GM23248 (cell line): ENCODE measurements at places on chromosomes 3 and 15.

DNA sequence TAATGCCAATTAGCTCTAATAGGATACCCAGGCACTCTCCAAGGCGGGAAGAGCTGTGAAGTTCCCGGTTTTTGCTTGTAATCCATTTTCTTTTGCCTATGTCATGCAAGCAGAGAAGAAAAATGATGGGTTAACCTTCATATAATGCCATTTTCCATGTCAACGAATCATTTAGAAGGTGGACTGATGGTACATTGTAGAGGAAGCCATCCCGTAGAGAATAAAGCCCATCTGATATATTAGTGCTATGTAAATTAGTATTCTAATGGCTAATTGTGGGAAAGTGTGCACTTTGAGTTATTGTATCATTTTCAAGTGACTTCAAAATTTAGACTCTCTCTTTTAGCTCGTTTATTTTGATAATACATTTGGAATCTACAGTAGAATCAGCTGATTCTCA, 509.1 kb downstream of the ROBO2 start:
- DNase-seq, result no peak

DNA sequence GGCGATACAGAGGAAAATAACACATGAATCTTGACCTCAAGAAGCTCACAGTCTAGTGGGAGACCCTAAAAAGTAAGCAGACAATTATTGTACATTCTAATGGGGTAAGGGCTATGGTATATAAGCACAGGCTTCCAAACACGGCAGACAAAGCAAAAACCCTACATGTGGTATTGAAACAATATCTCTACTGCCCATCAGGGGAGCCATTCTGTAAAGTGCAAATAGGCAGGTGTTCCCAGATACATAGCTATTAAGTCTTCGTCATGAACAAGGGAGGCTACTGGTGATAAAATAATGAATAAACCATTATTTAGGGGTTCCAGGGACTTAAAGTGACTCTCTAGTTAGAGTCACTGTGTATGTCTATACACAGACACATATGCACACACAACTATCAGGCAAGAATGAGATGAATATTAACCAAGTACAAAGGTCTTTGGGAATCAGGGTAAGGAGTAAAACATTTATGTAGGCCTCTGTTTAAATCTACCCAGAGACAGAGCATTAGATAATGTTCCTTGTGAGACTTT, 38.7 kb upstream of the ASB14 start:
- no peak for DNase-seq

DNA sequence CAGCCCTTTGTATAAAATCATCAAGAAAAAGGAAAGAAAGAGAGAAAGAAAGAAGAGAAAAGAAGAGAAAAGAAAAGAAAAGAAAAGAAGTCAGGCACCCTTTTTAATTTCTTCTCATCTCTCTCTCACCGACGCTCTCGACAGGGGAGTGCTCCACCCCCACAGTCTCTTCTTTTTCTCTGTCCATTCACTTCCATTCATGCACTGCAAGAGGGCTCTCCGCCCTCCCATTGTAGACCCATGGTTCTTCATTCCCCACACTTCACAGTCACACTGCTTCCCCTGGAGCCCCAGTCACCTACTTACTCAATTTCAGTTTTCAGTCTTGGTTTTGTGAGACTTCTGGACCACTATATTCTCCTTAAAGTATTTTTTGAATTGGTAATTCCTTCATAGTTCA, 254.7 kb downstream of the SOX2 start:
- no peak for DNase-seq

DNA sequence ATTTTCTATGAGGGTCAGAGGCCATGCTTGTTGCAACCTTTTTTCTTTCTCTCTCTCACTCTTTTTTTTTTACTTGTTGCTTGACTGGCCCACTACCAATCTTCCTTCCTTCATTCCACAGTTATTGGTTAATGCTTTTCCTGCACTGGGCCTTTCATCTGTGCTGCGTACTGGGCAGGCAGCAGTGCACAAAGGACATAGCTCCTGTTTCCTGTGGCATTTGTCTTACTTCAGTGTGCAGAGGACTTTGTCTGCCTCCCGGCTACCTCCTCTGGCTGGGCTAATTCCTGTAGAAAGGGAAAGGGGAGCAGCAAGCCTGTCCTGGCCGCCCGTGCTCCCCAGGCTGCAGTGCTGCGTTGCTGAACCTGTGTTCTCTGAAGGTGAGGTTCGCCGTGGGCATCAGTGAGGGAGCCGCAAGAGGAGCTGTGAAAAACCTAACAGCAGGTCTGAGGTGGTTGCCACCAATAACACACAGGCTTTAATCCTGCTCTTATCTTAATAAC, 93.7 kb upstream of the RGMA start:
- DNase-seq, result no peak

DNA sequence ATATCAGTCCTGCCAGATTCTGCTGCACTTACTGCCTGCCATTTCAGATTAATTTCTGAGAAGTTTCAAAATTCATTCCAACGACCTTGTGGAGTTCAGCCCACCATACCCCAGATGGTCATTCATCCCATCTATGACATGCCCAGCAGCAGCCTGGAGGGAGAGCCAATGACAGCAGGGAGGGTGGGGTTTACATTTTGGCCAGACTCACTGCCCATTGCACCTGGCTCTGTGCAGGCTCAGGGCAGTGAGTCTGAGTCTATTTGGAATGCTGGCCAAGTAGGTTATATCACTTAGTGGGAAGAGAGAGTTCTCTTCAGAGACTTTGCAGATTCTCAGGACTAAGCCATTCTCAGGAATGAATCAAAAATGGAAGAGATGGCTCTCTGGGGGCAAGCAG, 21.5 kb downstream of the SRPRB start:
- DNase-seq, result no peak

GRCh38 chr3:104943974-104944373, 422.7 kb upstream of the ALCAM start:
- DNase-seq, result no peak

- peak; percentile 48 for DNase-seq
These were observed 8.6 kb downstream of the ZNF445 start for GRCh38 chr3:44468572-44469520.

DNA sequence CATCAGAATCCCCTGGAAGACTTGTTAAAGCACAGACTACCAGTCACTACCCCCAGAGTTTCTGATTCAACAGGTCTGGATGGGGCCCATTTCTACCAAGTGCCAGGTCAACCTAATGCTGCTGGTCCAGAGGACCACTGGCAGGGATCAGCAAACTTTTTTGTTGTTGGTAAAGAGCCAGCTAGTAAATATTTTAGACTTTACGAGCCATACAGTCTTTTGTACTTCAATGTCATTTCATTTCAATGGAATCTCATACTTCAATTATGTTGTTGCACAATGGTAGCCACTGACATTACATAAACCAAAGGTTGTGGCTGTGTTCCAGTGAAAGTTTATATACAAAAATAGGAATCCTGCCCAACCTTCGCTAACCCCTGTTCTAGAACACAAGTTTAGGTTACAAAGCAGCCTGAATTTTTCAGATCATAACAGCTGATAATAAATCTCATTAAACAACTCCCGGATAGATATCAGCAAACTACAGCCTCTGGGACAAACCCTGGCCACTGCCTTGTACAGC, 28.7 kb downstream of the ULK4 start:
- DNase-seq, result peak; percentile 72

DNA sequence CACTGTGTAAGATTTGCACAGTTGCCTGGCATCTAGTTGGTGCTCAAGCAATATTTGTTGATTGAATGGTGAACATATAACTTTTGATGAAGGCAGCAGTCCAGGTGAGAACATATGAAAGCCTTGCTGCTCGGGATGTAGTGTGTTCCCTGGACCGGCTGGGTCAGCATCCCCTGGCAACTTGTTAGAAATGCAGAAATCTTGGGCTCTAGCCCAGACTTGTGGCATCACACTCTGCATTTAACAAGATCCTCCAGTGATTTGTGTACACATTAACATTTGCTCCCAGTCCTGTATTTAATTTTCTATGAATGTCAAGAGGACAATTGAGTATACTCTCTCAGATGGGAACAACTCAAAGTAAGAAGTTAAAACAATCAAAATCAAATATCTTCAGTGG, 69.0 kb upstream of the SAMMSON start:
- DNase-seq, result no peak

GRCh38 chr15:64315216-64315615, 40.8 kb downstream of the CSNK1G1 start:
- no peak for DNase-seq

GRCh38 chr3:37994639-37994972, 4.0 kb downstream of the VILL start:
- no peak for DNase-seq

GRCh38 chr3:157393113-157393512, 43.5 kb upstream of the PTX3 start:
- DNase-seq, result peak; percentile 48

GRCh38 chr3:72353236-72354128, 494.8 kb downstream of the SHQ1 start:
- peak; percentile 47 for DNase-seq

GRCh38 chr15:77455696-77456321, 35.1 kb downstream of the HMG20A start:
- peak; percentile 84 for DNase-seq

GRCh38 chr3:197209366-197210260, 88.8 kb downstream of the DLG1 start:
- no peak for DNase-seq

DNA sequence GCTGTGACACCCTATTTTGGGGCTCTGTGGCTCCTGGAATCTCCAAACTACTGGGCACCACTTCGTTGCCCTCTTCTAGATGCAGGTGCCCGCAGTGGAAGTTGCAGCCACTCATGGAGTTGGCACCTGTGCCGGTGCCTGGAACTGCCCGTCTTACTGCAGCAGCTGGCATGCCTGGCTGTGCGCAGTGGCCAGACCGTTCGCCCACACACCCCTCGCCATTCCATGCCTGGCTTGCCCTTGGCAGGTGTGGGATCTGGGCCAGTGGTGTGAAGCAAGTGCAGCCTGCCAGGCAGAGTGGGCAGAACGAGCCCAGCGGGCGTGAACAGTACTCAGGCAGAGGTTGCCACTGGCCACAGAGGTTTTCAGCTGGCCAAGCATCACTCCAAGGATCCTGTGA, 1286.7 kb downstream of the ROBO1 start:
- no peak for DNase-seq

DNA sequence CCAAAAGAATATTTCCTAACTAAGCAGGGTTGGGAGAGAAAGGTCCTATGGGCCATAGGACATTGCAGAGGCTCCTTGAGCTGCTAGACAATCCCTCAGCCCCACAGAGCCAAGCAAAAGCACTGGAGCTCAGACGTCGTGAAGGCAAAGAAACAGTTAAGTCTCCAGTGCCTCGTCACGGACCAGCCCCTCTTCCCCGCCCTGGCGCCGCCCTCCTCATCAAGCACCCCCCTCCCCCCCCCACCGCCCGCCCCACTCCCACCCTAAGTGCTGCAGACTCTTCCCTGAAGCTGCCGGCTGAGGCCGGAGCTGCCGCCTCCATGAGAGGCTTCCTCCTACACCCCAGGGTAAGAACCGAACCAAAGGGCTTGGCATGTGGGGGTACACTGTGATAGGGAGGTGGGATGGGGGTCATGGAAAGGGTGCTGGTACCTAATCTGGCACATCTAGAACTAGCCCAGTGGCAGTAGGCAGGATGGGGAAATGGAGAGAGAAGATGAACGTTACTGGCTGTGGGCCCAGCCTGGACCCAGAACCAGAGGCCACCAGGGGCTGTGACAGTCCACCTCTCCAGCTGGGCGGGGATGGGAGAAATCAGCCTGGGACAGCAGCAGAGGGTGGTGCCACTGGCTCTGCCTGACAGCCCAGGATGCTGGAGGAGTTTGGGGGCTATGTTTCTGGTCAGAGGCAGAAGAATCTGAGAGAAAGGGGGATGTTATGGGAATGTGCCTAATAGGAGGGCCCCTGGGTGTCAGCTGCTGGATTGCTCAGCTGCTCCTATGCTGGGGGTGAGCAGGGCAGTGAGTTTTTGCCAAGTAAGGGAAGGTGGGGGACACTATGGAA, at the start of gene MAP1A:
Gene MAP1A (plus strand): TSS at position 255 of the 843 bp plus-strand sequence. CDS start 3,866 bp downstream, outside the sequence.
- peak; percentile 85 for DNase-seq

DNA sequence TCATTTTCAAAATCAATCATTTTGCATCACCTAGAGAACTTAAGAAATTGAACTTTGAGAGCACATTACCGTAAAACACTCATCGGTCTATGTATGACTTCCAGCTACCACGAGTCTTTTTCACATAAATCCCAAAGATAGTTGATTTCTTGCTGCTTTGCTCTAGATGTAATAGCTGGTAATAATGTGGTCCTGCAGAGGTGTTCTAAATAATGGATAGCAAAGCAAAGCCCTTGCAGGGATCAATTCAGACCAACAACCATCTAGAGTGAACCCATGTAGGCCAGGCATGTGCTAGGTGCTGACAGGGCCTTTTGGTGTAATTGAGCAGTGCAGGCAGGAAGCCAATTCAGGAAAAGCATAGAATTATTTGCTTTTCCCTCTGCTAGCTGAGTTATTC, 26.1 kb upstream of the C3orf80 start:
- no peak for DNase-seq

- peak; percentile 9 for DNase-seq
These were observed 250.0 kb upstream of the VEPH1 start for GRCh38 chr3:157752956-157753786.

DNA sequence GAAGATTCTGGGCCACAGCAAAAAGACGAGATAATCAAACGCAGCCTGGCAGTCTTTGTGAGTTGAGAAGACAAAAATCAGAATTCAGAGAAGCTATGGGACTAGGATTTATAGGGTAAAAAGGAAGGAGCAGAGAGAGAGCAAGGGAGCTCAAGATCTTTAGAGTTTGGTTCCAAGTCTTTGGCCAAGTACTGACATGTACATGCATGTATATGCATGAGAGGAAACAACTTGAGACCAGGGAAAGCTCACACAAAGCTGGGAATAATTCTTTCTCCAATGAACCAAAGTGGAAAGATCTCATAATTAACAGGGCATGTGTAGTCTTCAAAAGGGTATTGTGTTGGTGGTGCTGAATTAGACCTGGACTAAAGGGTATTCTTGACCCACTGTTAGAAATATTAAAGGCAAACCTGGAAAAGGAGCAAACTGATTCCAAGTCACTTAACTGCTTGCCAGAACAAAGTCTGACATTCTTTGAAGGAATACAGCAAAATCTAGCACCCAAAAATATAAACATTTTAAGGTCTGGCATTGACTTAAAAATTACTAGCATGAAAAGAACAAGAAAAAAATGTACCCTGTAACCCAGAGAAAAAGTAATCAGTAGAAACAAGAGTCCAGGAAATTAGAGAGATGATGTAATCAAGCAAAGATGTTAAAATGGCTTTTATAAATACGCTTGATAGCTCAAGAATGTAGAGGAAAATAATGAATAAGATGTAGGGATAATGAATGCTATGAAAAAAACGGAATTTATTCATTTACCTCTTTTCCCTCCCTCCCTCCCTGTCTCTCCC, 226.0 kb upstream of the CGNL1 start:
- no peak for DNase-seq

- DNase-seq, result no peak
These were observed 649.2 kb downstream of the ZPLD1 start for GRCh38 chr3:103083848-103084631.
